ENCODE measurements at places on chromosomes 5 and 9. TPM values are rescaled to one million over a fixed set of nuclear protein-coding genes. Genes with fewer than 3 reads are reported as not detected.

Gene PROB1
- 1.0 TPM for total RNA-seq

- no peaks in the 10 kb centered on the region for H3K27me3 ChIP-seq
- no peak overlapping the region for H3K4me3 ChIP-seq
- H3K4me1 ChIP-seq: no peaks in the 10 kb centered on the region
- no peaks in the 10 kb centered on the region for H3K36me3 ChIP-seq
- H3K27ac ChIP-seq: peak overlapping the region; percentile 46
- DNase-seq: no peak
These were observed 10.4 kb downstream of the ABLIM3 start for GRCh38 chr5:149151717-149152116.

DNA sequence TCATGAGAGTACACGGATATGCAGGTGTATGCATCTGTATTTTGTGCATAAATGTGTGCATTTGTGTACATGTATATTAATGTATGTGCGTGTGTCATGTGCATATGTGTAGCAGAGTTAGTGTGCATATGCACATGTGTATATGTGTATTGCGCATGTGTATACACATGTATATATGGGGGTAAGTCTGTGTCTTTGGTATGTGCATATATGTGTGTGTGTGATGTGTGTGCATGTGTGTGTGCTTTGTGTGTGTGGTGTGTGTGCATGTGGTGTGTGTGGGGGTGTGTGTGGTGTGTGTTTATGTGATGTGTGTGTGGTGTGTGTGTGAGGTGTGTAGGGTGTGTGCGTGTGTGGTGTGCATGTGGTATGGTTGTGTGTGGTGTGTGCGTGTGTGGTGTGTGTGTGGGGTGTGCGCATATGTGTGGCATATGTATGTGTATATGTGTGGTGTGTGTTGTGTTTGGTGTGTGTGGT lies 13.1 kb upstream of the CTSL start:
- H3K27me3 ChIP-seq: no peaks in the 10 kb centered on the region
- H3K27ac ChIP-seq: peak overlapping the region; percentile 89
- no peak overlapping the region for H3K4me3 ChIP-seq
- H3K4me1 ChIP-seq: peaks cover 16% of the 10 kb centered on the region

GRCh38 chr5:42422656-42423280 lies 471 bp upstream of the GHR start:
- peak overlapping the region; percentile 82 for H3K4me3 ChIP-seq
- no peak for DNase-seq
- H3K36me3 ChIP-seq: no peaks in the 10 kb centered on the region
- peaks cover 31% of the 10 kb centered on the region for H3K4me1 ChIP-seq
- peak overlapping the region; percentile 91 for H3K27ac ChIP-seq
- no peaks in the 10 kb centered on the region for H3K27me3 ChIP-seq

Data from esophagus squamous epithelium (tissue), 5 donors.